Common myeloid progenitor, CD34-positive (primary cell): ENCODE measurements at places on chromosomes 16 and 17.

DNA sequence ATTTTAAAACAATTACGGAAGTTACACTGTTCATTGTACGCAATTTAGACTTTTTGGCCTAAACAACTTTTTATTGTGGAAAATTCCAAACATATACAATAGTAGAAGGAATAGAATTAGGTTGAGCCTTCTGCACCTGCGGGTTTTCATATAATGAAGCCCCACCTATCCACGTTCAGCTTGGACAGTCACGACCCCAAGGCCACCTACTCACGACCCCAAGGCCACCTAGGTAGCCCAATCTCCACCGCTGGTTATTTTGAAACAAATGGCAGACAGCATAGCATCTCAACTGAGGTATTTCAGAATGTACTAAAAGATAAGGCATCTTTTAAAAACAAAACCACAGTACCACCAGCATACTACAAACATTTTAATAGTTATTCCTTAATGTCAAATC, 631 bp downstream of the NLRC5 start:
- no peak for DNase-seq
- H3K4me1 ChIP-seq = peaks cover 29% of the 10 kb centered on the region
- peak overlapping the region; percentile 66 for H3K27ac ChIP-seq
- peaks cover 5% of the 10 kb centered on the region for H3K36me3 ChIP-seq
- H3K27me3 ChIP-seq = no peaks in the 10 kb centered on the region
- H3K4me3 ChIP-seq = peak overlapping the region; percentile 83

DNA sequence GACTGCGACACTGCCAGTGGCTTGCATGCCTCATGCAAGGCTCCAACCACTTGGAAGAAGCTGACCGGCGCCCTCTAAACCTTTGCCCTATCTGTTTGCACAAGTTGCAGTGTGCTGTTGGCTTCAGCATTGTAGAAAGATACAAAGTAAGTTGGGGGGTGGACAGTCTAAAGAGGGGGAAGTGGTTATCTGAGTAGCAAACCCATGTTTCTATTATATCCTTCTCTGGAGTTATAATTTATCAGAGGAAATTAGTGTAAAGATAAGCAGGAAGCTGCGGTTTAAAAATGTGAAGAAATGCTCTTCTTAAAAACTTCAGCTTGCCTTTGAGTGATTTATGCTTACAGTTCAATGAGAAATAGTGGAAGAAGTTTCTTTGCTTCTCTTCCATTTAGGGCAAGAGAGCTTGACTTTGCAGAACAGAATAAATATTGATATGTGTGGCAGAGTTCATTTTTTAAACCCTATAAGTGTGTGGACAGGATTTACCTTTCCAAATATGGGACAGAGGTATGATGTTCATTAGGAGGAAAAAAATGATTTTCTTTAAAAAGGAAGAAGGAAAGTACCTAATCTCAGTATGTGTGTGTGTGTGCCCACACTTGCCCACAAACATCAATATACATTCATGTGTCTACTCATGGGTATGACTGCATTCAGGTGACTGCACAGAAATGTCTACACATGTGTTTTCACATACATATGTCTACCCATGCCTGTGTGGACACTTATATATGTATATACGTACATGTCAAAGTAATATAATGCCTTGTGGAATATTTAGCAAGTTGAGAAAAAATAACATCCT, 8.1 kb downstream of the AMZ2 start:
- H3K27ac ChIP-seq = no peak overlapping the region

DNA sequence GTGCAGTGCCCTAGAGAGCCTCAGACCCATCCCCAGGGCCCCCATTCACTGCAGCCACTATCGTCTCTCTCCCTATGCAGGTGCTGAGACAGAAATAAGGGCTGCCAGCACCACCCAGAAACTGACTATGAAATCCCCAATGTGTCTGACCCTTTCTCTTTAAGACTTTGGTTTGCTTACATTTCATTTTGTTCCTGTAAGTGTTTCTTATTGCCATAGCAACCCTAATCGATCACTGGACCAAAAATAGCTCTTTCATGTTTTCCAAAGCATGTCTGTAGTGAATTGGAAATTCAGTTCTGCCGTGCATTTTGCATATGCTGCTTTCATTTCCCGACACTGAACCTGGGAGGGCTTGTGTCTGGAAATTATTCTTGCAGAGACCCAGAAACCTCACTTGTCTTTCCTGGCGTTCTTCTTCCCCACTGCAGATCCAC, 148.7 kb upstream of the NOL11 start:
- DNase-seq = no peak
- H3K27ac ChIP-seq = no peak overlapping the region
- H3K4me3 ChIP-seq = no peak overlapping the region
- H3K36me3 ChIP-seq = no peaks in the 10 kb centered on the region
- no peaks in the 10 kb centered on the region for H3K27me3 ChIP-seq

- no peaks in the 10 kb centered on the region for H3K36me3 ChIP-seq
- no peaks in the 10 kb centered on the region for H3K27me3 ChIP-seq
- no peak overlapping the region for H3K4me3 ChIP-seq
- H3K4me1 ChIP-seq = no peaks in the 10 kb centered on the region
Observed at GRCh38 chr16:9845661-9846361, 336.4 kb downstream of the GRIN2A start.

DNA sequence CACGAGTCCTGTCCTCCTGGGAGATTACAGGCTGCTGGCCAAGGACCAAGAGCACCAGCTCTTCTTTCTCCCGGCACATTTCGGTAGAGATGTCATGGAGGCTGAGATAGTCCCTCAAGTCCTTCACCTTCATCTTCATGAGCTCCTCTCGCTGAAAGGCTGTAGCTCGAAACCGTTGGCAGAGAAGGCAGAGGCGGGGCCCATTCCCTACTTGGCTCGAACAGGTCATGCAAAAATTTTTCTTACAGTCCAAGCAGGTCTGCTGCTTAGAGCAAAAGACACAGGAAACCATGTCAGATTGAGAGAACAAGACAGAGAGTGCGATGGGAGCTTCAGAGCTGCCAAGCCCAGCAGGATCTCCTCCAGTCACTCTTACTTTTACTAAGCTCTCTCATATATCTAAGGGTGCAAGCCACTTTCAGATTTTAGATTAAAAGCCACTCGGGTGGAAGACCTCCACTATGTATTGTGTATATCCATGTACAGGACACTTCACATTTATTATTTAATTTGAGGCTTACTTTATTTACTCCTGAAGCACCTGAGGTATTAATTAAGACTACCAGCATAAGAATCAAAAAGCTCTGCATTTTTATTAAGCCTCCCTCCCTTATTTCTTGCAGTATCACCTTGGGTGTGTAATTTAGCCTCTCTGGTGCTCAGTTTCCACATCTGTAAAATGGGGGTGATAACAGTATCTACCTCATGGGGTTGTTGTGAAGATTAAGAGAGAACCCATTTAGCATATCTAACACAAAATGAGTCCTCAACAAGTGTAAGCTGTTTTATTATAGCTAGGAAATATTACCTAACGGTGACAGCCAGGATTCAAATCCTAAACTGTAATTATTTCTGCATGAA, 41.4 kb downstream of the LIG3 start:
- no peaks in the 10 kb centered on the region for H3K27me3 ChIP-seq
- no peak for DNase-seq
- H3K4me3 ChIP-seq = no peak overlapping the region
- H3K36me3 ChIP-seq = peaks cover 38% of the 10 kb centered on the region
- H3K27ac ChIP-seq = no peak overlapping the region
- H3K4me1 ChIP-seq = peaks cover 2% of the 10 kb centered on the region

DNA sequence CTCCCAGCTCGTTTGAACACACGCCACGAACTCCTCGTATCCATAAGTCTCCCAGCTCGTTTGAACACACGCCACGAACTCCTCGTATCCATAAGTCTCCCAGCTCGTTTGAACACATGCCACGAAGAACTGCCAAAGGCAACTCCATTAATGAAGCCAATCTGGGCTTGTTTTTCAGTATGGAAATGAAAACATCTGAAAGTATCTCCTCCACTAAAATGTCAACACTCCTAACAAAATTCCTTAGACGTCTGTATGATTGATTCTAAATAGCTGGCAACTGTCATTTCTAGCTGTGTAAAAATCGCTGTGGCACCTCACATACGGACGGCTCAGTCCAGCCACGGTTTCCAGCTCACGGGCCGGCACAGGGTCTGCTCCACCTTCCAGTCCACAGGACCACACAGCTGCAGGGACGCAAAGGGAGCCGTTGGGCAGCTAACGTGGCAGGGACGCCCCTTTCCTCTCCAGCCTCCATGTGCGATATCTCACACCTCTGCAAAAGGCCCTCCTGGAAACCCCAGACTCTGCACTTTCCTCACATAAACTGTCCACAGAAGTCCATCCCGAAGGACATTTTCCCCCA, 67.1 kb upstream of the METRNL start:
- peaks cover 40% of the 10 kb centered on the region for H3K36me3 ChIP-seq
- H3K27ac ChIP-seq = no peak overlapping the region
- DNase-seq = no peak
- H3K4me3 ChIP-seq = no peak overlapping the region
